Hypothalamus (tissue), 51 donors: ENCODE measurements at places on chromosomes 4 and X.
A peak's percentile ranks its signal among the peaks of the same experiment; 100 is the strongest.

DNA sequence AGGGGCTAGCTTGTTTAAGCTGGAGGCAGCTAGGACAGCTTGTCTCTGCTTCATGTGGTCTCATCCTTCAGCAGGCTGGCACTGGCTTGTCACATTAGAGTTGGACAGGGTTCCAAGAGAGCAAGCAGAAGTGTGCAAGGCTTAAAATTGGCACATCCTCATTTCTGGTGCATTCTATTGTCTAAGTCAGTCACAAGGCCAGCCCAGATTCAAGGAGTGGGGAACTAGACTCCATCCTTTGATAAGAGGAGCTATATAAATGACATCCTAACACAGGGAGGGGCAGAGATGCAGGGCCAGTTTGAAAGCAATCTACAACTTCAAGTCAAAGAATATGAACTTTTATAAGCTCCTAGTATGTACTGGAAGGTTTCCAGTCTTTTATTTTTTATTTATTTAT lies 313.2 kb downstream of the PTTG2 start:
- no peak for DNase-seq

DNA sequence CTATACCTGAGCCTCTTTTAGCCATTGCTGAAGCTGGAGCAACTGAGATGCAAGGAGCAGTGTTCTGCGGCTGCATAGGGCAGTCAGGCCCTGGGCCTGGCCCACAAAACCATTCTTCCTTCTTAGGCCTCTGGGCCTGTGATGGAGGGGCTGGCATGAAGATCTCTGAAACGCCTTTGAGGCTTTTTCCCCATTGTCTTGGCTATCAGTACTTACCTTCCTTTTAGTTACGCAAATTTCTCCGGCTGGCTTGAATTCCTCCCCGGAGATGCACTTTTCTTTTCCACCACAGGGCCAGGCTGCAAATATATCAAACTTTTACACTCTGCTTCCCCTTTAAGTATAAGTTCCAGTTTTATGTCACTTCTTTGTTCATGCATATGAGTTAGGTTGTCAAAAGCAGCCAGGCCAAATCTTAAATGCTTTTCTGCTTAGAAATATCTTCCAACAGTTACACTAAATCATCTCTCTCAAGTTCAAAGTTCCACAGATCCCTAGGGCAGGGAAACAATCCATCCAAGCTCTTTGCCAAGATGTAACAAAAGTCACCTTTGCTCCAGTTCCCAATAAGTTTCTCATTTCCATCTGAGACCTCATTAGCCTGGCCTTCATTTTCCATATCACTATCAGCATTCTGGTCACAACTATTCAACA lies 194.4 kb upstream of the PCDH7 start:
- no peak for DNase-seq

GRCh38 chr4:65789805-65790204 lies 119.5 kb upstream of the EPHA5 start:
- DNase-seq = no peak

DNA sequence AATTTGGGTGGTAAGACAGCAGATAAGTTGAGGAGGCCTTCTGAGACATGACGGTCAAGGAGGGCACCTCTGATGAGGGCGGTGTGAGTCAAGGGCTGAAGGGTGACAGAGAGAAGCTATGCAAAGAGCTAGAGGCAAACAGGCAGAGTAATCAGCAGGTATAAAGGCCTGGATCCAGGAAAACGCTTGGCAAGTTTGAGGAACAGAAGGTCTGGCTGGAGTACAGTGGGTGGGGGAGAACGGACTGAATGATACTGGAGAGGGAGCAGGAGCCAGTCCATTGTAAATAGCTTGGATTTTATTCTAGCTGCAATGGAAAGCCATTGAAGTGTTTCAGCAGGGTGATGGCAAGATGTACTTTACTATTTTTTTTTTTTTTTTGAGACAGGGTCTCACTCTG lies 39.3 kb downstream of the RAB33B start:
- no peak for DNase-seq

DNA sequence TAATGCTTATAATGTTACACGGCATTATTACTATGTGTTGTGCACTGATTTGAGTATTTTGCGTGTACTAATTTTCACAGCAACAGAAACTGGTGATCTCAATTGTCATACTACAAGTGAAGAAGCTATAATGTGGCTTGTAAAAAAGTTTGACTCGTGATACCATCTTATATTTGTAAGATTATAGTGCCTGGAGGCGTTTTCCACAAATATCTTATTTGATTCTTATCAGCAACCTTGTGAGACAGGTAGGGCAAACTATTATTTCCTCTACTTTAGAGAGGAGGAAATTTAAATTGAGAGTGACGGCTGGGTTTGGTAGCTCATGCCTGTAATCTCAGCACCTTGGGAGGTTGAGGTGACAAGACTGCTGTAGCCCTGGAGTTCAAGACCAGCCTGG lies 4.5 kb downstream of the CUL4B start:
- no peak for DNase-seq

DNA sequence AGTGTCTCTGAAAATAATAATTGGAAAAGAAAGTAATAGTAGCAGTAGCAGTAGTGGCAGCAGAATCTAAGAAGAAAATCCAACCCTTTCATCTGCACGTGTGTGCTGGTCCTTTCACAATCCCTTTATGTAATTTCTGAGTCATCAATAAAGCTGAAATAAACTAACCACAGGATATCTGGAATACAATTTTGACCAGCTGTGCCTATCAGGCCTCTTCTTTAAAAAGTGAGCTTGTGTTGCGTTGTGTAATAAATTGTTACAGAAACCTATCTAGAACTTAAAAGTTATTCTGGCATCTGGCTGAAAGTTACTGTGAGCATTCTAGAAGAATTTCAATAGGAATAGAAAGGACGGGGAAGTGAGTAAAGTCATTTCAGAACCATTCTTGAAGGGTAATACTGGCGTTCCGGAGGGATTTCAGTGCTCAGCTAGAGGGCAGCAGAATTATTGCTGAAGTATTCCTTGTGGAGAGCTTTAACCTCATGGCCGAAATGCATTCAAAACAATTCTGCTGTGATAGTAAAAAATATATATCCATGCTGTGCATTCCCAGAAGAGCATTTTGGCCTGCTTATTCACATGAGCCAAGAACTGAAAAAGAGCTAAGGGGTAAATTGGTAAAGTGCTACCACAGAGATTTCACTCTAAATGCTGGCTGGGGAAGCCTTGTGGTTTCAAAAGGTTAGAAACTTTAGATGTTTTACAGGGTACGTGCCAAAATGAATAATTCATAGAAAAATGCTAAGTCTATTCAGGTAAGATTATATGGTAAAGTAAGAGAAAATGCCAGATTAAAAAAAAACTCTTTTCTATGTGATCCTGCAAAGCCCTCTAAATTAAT lies 260.6 kb downstream of the NKX6-1 start:
- DNase-seq = no peak

- no peak for DNase-seq
Measured at GRCh38 chrX:94743478-94743877, 1069.5 kb downstream of the FAM133A start.

DNA sequence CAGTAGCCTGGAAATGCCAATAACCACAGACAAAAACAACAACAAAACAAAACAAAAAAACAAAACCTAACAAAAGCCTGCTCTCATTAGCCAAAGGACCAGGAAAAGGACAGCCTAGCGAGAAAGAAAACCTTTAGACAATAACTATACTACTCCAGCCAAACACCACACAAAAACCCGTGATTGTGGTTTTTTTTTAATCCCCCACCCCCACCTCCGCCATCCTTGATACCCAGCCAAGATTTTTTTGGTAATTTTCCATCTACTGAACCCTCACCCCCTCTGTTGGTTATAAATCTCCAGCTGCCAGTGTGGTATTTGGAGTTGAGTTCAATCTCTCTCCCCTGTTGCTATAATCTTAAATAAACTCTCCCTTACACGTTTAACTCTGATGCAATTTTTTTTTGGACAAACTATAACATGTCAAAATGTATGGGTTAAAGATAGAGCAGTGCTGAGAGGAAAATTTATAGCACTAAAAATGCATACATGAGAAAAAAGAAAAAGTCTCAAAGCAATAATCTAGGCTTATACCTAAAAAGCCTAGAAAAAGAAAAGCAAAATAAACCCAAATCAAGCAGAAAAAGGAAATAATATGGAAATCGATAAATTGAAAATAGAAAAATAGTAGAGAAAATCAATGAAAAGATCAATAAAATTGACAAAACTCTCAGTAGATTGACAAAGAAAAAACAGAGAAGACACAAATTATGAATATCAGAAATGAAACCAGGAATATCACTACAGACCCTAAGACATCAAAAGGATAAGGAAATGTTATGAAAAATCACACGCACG lies 83.7 kb downstream of the NAT8L start:
- DNase-seq = no peak

DNA sequence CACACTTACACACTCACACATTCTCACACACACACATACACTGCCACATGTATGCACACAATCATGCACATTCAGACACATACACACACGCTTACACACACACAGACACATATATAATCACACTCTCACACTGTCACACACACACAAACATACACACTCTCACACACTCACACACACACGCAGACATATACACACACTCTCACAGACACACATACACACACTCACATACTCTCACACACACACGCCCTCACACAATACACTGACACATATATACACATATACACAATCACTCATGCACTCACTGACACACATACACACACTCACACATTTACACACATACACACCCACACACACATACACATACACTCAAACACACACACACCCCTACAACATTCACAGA lies 435.3 kb upstream of the FRG1 start:
- DNase-seq = no peak

DNA sequence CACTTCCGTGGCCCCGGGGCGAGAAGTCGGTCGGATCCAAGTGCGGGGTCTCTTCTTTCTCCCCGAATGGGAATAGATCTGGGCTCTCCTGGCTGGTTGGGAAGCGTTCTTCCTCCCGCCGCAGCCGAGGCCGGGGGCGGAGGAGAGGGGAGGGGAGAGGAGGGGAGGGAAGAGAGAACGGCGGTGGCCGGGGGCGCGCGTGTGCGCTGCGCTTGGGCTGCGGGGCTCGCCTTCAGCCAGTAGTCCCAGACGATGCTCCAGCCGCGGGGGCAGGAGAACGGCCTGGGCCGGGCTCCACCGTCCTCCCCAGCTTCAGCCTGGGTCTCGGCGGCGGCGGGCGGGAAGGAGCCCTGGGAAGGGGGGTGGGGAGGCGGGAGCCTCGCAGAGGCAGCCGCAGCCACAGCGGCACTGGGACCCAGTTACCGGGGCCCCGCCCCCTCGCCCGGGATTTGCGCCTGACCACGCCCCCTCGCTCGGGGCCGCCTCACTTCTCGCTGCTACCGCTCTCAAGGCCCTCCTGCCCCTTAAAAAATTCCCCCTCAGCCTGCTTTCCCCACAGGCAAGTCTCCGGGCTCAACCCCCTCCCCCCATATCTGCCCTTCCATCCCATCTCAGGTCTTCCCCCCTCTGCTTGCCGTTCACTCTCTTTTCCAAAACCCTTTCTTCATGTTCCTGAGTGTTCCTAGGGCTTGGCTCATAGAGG lies at the start of gene FGD1:
TSS of gene FGD1 (minus strand) at position 421 of the 703 bp plus-strand sequence. CDS start 802 bp downstream, outside the sequence.
- DNase-seq = peak; percentile 35

DNA sequence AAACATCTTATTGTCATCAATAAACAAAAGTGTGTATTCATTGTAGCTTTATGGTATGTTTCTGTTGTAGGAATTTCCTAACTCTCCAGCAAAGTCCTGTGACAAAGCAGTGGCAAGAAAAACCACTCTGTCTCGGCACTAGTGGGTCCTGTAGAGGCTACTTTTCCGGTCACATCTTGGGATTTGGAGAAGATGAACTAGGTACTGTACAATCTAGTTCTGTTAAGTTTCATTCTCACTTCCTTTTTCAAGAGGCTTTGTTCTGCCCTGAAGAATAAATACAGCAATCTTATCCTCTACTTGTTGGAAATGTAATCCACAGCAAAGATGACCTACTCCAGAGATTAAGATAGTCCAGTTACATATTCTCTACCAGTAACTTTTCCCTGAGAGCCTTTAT lies 69.3 kb downstream of the HHIP start:
- no peak for DNase-seq

DNA sequence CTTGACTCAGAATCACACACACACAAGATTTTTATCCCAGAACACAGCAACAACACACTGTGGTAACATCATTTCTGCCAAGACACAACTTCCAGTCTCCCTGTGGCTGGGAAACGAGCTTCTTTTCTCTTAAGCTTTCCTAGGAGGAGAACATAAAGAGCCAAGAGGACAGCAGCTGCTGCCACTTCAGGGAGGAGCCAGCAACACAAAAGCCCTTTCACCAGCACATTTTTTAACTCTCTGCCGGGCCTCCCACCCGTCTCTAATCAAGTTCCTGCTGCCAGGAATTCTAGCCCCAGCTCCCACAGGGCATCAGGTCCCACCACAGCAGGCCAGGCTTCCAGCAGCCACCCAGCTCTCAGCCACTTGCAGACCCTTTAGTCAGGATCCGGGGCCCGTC lies 22.4 kb downstream of the FAT1 start:
- DNase-seq = no peak
